ENCODE measurements at places on chromosomes 16 and 17.

DNA sequence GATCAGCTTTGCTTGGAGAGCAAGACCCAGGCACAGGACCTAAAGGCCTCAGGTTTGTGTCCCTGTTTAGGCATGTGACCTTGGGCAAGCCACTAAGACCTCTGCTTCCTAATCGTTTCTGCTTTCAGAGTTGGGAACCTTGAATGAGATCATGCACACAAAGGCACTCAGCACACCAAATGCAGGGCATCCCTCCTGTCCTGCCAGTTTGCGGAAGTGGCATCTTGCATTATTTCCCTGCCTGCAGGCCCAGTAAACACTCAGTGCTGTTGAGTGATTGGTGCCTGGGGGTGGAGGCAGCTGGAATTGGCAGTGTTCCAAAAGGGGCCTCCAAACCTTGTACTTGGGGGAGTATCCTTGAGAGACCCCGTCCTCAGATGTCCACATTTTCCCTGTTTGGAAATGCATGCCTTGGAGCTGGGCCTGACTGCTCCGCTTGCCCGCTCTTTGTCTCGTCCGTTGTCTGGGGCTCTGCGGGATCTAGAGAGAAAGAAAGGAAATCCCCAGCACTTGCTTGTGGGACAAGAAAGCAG lies 28.7 kb downstream of the MRM1 start:
- DNase-seq = no peak

DNA sequence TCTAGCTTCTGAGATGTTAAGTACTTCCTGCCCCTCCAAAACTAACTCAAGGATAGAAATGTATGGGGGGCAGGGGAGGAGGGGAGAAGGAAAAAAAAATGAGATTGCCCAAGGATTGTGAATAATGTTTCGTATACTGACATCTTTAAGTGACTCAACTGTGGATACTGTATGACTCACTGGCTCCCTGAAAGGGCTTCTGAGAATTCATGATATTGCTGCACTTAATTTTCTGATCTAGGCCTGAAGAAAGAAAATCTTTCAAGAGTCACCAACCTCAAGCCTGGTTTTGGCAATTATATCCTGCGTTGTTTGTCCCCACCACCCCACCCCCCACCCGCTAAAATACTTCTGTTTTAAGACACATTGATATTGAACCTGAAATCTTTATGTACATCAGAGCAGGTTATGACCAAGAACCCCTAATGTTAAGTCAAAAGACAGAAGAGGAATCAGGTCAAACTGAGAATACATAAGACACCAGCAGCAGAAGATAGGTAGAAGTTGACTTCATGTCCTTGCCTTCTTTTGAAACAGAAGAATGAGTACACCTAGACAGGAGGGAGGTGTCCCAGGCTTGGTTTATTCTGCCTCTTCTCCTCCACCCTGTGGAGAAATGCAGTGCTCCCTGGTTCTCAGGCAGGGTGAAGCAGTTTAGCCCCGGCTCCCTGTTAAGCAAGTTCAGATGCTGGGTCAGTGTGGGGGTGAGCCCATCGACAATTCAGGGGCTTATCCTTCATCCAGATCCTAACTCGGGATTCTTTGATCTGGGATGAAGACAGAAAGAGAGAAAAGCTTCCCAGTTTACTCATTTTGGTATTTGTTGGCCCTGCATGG lies 3.3 kb upstream of the FBXL20 start:
- no peak for DNase-seq

GRCh38 chr17:70313086-70313852 lies 143.9 kb downstream of the KCNJ2 start:
- no peak for DNase-seq

DNA sequence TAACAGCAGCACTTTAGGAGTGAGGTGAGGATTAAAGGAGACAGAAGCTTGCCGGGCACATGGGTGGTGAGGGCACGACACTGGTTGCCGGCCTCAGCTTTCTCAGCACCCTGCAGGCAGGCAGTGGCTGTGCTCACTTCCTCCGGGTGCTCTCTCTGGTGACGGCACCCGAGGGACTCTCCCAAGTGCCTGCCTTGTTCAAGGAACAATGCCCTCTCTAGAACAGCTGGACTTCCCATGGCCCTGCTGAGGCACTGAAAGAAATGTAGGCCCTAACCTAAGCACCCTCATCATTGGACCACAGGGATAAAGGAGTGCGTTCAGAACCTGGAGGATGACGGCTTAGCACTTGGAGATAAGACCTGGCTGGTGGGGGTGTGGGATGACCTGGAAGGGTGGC lies 72.7 kb downstream of the N4BP1 start:
- DNase-seq = no peak

GRCh38 chr17:33520426-33521330 lies 227.6 kb upstream of the ASIC2 start:
- peak; percentile 80 for DNase-seq

GRCh38 chr17:14197586-14197985 lies 39.1 kb downstream of the CDRT15 start:
- no peak for DNase-seq

DNA sequence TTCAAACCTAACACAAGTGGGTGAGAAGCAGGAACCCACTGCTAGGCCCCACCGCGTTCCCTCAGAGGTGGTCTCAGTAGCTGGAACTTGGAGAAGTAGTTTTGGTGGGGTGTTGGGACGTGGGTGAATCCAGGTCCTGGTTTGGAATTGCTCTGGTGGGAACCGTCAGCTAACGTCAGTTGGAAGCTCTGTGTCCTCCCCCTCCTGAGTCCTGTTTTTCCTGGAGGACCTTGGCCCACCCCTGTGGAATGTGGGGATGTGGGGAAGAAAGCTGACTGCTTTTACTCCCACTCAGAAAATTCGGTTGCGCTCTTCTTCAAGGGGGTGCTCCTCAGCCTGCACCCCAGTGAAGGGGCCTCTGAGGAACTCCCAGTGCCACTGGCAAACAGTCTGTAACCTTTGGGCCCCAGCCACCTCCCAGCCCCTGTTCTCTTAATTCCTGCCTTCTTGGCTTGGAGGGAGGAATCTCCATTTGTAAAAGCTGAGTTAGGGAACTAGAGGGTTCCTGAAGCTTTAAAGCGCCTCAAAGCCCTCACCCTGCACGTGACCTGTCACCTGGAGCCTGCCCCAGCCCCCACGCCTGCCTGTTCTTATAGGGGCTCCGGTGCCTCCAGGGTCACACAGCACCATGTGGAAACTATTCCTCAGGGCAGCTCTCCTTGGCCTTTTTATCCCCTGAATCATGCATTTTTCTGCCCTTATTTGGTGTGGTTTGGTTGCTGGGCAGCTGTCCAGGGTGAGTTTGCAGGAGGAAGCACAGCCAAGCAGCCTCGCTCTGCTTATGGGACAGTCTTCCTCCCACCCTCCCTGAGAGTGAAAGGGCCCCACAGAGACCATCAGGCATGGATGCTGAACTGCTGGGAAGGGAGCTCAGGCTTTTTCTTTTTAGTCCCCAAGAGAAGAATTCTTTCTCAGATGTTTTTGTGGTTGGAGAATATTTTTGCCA lies 16.2 kb upstream of the NAGLU start:
- peak; percentile 85 for DNase-seq

GRCh38 chr17:1150863-1151600 lies 28.7 kb downstream of the ABR start:
- no peak for DNase-seq
